Activated CD4-positive, alpha-beta T cell treated with anti-CD3 and anti-CD28 coated beads for 36 hours (primary cell): ENCODE measurements at places on chromosomes 11 and 22. TPM values are rescaled to one million over a fixed set of nuclear protein-coding genes. Genes with fewer than 3 reads are reported as not detected.

GDPD4 gene
- total RNA-seq: not detected

TMEM191B gene
- total RNA-seq: 0.72 TPM

PIWIL4 gene
- 0.48 TPM for total RNA-seq

SVIP gene
- 47.4 TPM for total RNA-seq

WBP2NL gene
- 0.30 TPM for total RNA-seq

CAPN5 gene
- total RNA-seq: 0.62 TPM

MORC2 gene
- total RNA-seq: 24.1 TPM
